CD4-positive, alpha-beta T cell treated with Interleukin-15 for 1 hour (primary cell): ENCODE measurements at places on chromosomes 5 and 9.

GRCh38 chr9:4287386-4287785 lies 12.5 kb downstream of the GLIS3 start:
- no peak for DNase-seq

DNA sequence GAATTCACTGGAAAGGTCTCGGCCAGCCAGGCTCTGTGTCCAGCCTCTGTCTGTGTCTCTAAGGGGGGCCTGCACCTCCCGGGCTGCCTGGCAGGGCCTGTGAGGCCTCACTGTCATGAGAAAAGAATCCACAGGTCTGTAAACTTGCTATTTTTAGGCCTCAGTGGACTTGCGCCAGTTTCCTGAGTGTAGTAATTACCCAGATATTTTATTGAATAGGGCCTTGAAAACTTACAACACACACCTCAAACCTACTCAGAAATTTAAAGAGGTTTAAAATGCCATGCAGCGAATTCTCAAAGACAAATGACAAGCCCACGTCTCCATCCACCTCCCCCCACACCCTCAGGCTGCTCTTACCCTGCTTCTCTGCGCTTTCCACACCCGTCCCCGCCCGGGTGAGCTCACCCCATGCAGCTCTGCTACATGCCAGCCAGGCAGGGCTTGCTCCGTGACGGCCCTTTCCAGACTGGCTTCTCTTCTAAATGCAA lies 8.8 kb upstream of the TENT4A start:
- DNase-seq: no peak

DNA sequence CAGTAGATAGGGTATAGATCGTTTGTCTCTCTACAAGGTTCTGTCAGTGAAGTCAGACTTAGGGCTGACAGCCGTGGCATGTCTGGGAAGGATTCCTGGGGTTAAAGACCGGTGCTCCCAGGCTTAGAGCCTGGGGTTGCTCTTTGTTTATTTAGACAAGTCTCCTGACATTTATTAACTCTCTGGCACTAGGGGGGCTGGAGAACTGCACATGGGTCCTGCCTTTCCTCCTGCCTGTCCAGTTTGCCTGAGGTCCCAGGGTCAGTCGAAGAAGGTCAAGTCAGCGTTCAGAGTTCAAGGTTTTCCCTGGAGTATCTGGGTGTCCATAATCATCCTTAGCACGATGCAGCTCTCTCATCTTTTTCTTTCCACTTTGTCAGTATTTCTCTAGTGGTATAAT lies 5.6 kb downstream of the EGFLAM start:
- DNase-seq: no peak

DNA sequence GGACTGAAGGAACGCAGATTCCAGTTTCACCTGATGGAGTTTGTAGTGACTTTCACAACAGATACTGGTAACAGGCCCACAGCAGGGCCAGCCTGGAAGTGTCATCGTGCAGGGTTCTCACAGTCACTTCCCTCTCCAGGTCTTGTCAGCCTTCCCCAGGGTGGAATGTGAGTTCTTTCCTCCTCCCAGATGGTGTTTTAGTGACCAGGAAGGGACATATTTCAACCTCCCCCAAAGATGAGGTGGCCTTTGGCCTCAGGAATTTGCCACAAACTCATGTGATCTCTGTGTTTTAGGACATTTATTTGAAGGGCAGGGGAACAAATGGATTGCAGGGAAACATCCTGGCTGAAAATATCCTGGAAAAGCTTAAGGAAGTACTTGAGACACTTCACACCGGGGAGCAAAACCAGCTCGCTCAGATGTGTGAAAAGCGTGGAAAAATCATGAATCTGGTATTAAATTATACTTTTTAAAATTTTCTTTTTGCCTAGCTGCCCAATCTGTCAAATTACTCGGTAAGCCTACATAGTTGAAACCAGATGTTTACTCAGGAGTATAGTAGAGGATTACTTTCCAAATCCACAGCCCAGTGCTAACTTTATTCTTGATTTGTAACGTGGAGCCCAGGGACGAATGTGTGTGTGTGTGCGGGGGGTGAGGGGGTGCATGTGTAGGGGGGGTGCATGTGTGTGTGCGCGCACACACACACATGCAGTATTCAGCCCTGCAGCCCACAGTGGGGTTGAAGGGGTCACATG lies 66.8 kb downstream of the PTPDC1 start:
- no peak for DNase-seq

DNA sequence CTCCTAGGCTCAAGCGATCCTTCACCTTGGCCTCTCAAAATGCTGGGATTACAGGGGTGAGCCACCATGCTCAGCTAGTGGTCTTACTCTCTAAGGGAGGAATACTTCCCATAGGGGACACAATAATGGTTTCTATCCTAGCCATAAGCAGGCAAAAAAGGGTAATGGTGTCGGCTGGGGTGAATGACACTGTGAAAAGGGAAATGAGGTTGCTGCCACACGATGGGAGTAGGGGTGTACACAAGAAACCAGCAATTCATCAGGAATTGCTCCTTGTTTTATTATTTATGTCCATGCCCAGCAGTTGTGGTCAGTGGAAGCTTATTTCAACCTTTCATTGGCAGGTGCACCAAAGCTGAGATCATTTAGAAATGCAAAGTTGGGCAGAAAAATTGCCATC lies 70.3 kb upstream of the ZFR start:
- no peak for DNase-seq

GRCh38 chr5:40829748-40830533 lies 5.1 kb downstream of the RPL37 start:
- DNase-seq: no peak

- no peak for DNase-seq
Observed at GRCh38 chr9:116298878-116299391, 145.3 kb downstream of the PAPPA start.

DNA sequence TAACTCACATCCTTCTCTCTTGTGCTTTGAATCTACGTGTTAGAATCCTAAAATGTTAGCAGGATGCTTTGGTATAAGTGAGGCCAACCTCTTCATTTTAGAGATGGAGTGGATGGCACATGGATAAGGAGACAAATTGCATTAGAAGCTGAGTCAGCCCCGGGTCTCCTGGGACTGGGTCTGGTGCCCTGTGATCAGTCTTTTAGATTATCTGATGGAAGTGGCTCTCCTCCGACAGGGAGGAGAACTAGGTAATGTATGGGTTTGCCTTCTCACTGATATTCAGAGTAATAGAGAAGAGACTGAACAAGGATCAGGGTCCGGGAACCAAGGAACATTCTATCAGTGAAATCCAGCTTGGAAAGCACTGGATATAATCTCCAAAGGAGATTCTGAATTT lies 74.9 kb upstream of the TNFSF8 start:
- no peak for DNase-seq

- DNase-seq: no peak
Observed at GRCh38 chr9:35000535-35001284, 11.2 kb downstream of the DNAJB5 start.

DNA sequence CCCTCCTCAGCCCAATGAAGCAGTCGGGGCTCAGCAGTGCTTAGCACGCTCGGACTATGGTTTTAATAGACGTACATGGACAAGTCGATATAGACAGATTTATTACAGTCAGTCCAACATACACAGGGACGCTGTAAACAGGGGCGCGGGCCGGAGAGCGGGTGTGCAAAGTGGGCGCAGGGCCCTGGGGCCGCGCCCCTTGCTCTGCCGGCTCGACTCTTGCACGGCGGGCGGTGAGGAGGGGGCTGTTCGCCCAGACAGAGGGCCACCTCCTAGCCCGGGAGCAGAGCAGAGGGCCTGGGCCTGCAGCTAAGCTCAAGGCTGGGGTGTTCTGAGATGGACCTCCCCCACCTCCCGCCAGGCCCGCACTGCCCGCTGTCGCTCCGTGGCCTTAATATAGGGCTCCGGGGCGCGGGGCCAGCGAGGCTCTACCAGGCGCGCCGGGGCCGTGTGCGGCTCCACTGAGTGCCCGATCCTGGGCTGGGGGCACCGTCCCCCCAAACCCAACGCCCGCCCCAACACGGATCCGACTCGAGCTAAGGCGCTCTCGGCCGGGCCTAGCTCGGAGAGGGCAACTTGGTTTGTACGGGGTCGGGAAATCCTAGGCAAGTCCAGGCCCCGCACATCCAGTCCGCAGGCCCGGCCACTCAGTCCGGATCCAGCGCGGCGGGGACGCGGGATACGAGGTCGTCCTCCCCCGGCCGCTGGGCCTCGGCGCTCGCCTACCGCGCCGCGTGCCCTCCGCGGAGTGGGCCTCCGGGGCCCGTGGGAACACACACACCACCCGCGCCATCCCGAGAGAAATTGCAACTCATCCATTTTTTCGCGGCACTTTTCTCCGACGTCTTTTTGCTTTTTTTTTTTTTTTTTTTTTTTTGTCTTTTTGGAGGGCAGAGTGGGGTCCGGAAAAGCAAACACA lies 6.1 kb downstream of the PITX1 start:
- no peak for DNase-seq

- no peak for DNase-seq
Observed at GRCh38 chr9:26175264-26175663, 497.0 kb upstream of the TUSC1 start.

- no peak for DNase-seq
Observed at GRCh38 chr9:1871626-1872419, 143.3 kb upstream of the SMARCA2 start.

DNA sequence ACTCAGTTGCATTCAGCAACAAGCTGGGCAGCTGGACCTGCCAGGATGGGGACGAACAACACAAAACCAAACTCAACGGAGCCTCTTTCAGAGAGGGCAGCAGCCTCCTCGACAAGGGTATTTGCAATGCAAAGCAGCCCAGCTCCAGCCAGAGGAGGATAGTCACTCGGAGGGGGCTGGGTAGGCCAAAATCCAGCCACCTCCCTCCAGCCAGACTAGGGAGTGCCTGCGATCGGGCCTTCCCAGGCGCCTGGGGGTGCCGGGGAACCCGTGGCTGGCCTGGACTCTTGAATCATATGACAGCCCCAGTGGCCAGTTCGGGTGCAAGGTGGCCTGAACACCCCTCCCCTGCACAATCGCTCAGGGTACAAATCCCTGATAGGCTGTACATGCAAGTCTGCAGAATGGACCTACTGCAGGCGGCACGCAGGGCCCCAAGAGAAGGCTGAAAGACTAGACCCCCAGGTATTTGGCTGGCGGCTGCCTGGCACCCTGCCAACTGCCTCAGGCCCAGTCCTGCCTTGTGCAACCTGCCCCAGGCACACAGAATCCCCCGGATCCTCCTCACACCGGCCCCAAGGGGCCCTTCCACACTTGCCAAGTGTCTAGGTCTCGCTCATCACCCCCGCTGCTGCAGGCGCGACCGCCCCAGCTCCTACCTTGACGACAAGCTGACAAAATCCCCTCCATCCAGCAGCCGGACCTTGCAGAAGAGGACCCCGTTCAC lies 1.3 kb downstream of the EEIG1 start:
- no peak for DNase-seq

- DNase-seq: no peak
Observed at GRCh38 chr5:88881571-88881971, 1.4 kb downstream of the MEF2C start.
